NCI-H2171 (cell line): ENCODE measurements at places on chromosomes 6 and 20.

GRCh38 chr20:15339264-15339663, 1001.9 kb upstream of the FLRT3 start:
- DNase-seq, result peak; percentile 72

GRCh38 chr6:129651291-129651691, 58.7 kb downstream of the ARHGAP18 start:
- DNase-seq, result no peak

DNA sequence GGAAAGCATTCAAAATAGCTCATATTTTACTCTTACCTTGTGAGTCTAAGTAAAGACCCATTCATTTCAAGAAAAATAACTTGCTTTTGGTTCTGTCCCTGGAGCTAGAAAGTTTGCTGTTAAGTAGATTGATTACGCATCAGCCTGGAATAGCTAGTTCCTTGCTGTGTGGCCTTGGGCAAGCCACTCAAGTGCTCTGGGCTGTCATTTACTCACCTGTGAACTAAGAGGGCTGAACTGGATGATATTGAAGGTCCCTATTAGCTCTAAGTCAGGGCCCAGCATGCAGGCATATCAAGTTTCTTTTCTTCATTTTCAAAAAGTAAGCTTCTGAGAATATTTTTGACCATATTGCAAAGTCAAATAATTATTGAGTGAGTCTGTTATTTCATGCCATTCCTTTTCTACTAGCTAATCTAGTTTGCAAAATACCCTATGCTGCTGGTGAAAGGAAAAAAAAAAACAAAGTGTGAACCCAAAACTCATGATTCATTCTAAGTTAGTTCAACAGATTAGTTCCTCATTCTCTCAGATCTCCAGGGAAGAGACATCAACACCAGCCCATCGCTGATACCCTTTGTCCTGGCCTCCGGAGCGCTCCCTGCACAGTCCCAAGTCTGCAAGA, 106.5 kb upstream of the GMDS start:
- no peak for DNase-seq

- DNase-seq, result no peak
Measured at GRCh38 chr6:161444464-161444863, 170.6 kb upstream of the AGPAT4 start.

GRCh38 chr20:22924949-22925612, 110.0 kb upstream of the SSTR4 start:
- DNase-seq, result no peak

- DNase-seq, result no peak
Measured at GRCh38 chr6:169990095-169991030, 238.9 kb downstream of the ERMARD start.

DNA sequence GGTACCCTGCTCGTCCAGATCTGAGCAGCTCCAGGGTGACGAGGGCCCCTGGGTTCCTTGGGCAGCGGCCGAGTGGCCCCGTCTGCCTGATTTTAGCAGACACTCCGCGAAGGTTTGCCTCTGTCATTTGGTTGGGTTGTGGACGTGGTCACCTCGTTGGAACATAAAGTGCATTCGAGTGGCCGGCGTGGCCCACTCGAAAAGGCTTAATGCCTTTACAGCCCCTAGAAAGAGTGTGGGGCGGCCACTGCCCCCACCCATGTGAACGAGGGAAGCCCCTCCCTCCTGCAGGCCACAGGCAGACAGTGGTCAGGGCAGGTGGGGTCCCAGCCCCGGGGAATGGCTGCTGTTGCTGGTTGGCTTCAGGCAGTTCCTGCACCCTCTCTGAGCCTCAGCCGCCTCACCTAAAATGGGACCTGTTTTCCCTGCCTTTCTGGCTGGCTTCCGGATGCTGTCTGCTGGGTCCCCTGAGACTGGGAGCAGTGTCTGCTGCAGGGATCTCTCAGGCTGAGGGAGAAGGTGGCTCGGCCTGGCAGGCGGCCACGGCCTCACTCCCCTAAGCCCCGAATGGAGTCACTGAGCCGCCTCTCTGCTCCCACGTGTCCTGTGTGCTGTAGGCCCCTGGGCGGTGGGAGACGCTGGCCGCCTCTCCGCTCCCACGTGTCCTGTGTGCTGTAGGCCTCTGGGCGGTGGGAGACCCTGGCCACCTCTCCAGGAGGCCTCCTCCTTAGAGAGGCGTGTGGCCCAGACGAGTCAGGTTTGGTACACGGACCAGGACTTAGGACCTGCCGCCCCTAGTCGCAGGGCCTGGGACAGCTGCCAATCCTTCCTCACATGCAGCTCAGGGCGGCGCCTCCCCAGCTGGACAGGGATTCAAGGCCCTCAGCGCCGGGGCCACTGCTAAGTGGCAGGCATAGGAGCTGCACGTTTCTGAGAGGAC, 233.0 kb downstream of the ERMARD start:
- DNase-seq, result peak; percentile 27

DNA sequence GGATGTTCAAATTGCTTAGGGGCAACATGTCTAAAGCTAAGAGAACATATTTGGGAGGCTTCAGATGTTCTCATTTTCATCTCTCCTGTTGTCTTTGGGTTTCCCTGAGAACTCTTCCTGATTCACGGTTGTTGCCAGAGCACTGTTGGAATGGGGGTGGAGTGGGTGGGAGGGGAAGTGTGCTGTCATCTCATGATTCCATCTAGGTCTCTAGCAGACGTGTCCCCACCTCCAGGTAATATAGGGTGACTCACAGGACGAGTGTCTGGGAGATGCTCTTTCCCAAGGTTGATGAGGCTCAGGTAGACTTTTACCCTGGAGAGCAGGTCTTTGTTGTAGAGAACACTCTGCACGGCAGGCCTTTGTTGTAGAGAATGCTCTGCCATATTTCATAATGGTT, 636.9 kb downstream of the QKI start:
- no peak for DNase-seq

- no peak for DNase-seq
Measured at GRCh38 chr6:84016029-84016428, 17.5 kb upstream of the MRAP2 start.
